GM20000 (cell line): ENCODE measurements at places on chromosomes 1 and 21.

DNA sequence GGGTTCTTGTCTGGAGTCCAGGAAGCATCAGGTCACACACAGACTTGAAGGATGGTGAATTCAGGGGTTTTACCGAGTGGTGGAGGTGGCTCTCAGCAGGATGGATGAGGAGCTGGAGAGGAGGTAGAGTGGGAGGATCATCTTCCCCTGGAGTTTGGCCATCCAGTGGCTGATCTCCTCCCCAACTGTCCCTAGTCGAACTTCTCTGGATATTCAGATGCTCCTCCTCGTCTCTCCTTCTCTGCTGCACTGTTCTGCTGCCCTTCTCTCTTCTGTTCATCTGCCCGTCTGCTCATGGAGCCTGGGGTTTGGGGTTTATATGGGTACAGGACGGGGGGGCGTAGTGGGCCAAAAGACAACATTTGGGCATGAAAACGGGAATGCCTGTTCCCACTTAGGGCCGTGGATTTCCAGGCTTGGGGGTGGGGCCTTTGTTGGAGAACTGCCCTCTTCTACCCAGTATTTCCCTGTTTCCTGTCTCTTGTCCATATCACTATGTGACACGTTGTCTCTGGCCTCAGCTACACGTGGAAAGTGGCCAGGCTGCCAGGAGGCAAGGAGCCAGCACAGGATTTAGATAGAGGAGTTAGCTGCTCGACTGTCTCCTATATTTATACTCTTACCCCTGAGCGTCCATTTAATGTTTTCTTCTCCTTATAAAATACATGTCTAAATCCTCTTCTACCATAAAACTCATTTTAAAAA is 76.7 kb downstream of the SIPA1L2 start:
- no peak for DNase-seq

DNA sequence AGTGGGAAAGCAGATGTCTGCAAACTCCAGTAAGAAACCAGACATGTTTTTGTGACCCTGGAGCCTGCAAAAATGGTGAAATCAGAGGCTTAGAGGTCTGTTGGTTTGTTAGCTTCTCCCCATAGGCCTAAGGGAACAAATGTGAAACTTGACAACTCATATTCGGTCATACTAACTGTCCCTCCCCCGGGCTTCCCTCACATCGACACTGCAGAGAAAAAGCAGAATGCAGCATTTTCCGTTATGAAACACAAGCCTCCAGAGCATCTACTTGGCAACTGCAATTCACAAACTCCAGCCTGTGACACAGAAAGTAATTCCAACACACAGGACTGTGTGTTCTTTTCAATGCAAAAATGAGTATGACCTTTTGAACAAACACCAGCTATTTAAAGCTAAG is 3.7 kb downstream of the KCNA2 start:
- no peak for DNase-seq

DNA sequence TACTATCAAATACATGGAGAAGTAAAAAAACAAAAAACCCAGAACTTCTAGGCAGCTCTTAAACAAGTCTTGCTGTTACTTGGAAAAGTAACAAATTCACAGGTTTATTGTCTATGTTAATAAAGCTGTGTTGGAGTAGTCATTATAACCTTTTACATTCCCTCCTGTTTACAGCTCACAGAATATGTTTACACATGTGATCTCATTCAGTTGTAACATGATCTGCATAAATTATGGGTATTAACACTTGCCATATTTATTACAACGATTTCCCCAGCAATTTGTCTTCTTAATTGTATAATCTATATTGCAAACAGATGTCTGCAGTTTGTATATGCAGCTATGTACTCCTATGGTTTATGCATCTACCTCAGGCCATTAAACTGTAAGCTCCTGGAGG is 28.6 kb downstream of the ERG start:
- DNase-seq = no peak

DNA sequence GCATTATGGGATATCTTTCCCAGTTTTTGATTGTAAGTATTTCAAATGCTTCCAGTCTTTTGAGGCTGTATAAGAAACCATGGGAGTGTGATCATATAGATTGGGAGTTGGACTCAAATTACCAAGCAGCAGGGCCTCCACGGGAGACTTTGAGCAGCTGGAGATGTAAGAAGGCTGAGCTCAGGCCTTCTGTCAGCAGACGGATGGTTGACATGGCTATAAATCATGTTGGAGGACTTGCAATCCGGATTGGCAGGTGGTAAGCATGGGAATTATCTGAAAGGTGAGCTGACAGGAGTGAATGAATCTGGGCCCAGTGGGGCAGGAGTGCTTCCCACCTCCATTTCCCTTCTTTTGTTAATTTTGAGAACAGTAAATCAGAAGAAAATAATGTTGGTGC is 83.2 kb upstream of the PPM1J start:
- DNase-seq = no peak

DNA sequence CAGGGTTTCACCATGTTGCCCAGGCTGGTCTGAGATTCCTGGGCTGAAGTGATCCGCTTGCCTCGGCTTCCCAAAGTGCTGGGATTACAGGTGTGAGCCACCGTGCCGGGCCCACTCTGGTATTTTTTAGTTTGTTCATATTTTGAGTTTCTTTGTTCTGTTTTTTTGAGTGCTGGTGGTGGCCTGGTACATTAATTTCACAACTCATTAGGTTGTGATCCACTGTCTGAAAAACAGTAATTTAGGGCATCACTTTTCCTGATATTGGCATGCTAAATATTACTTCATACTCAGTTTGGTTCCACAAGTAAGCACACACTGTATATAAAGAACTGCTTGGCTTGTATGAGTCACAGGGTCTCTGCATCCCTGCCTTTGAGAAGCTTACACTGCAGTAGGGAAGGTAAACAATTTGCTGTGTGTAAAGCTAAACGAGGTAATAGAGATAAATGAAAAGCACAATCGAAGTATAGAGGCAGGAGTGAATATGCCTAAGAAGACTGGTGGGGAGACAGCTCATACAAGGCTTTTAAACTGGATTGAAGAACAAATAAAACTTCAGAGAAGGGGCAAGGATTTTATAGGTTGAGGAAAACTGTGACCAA is 7.7 kb downstream of the SNX27 start:
- DNase-seq = no peak

- peak; percentile 71 for DNase-seq
Measured at GRCh38 chr1:210584439-210585113, 255.9 kb downstream of the HHAT start.

DNA sequence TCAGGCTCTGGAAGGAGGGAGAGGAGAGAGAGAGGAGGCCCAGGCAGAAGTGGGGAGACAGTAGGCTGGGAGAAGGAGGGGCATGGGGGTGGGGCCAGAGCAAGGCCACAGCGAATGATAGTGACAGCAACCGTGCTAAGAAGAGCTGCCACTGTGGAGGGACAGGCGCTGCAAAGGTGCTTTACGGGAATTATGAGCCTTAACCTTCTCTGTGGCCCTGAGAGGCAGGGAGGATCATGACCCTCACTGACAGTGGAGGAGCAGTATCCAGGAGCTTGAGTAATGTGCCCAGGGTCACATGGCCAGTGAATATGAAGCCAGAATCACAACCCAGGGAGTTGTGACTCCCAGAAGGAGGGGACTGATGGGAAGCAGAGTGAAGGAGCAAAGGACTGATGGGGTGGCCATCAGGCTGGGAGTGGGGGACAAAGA is 53.4 kb upstream of the RPL11 start:
- DNase-seq = no peak

- DNase-seq = no peak
Measured at GRCh38 chr1:11940260-11940921, 5.9 kb downstream of the PLOD1 start.

DNA sequence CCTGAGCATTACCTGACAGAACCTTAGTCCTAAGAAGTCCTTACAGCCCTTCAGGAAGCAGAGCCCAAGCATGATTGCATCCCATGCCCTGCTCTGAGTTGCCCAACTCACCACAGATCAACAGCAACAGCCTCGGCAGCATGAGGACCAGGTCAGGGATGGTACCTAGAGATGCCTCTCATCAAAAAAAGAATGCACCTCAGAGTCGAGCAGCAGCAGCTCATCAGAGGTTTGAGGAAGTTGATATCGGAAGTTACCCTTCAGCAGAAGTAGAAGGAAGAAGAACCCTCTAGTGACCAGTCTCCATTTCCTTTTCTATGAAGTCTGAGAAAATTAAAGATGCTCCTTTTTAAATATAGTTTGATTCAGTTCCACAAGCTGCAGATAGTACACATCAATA is at the start of gene FCRL1:
Gene FCRL1, minus strand, starts transcription at position 225 of the 400 bp plus-strand sequence. Its CDS starts 83 bp downstream, at position 142.
- DNase-seq = no peak

- no peak for DNase-seq
Measured at GRCh38 chr1:185367218-185367617, 50.2 kb upstream of the IVNS1ABP start.

- DNase-seq = no peak
Measured at GRCh38 chr1:50103615-50104081, 5.1 kb upstream of the ELAVL4 start.
